ENCODE measurements at places on chromosomes 5 and 9.
A peak's percentile ranks its signal among the peaks of the same experiment; 100 is the strongest.

GRCh38 chr9:124696101-124696500 is 75.0 kb downstream of the NR6A1 start:
- DNase-seq = no peak

DNA sequence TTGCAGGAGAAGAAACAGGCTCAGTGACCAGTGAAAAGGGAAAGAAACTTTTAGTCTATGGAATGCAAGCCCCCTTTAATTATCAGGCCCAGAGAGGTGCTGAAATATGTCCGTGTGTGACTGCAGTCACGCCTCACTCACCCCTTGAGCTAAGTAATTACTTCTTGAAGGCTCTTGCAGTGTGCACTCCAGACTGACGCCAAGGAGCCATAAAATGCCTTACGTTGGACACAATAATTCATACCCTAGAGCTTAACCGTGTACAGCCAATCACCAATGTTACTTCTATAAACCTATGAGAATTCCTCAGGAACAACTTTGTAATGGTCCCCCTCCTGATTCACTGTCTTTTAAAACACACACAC is 242.2 kb downstream of the SYK start:
- DNase-seq = no peak

DNA sequence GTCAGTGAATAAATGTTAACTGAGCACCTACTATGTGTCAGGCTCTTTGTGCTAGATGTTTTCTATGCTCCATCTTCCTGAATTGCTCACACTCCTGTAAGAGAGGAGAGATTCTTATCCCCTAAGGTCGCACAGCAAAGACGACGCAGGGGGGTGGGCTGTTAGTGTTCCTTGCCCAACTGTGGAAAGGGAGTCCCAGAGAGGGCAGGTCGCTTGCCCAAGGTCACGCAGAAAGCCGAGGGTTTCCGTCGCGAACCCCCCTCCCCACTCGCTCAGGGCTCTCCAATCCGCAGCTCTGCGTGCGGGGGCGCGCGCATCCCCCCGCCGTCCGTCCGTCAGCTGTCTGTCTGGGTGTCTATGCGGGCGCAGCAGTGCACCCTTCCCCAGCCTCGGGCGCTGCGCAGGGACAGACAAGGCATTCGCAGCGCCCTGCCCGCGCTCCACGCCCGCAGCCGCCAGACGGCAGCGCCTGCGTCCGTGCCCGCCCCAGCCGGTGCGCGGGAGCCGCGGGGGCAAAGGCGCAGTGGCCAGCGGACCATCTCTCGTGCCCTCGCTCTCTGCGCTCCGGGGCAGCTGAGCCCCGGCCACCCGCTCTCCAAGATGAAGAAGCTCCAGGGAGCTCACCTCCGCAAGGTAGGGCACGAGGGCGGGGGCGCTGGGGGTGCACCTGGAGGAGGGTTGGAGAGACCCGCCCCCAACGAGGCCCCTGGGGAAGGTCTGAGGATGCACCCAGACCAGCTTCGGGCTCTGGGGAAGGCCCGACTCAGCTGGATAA is at the start of gene SLC6A7:
SLC6A7 (plus strand) TSS at position 335 of the 775 bp plus-strand sequence; CDS start at position 601, 266 bp downstream.
- no peak for DNase-seq

GRCh38 chr9:129597355-129598088 is 23.4 kb downstream of the C9orf50 start:
- no peak for DNase-seq

GRCh38 chr9:131628459-131629225 is 83.3 kb downstream of the PRRT1B start:
- no peak for DNase-seq

- DNase-seq = no peak
Measured at GRCh38 chr9:85431339-85432102, 310.2 kb downstream of the AGTPBP1 start.

DNA sequence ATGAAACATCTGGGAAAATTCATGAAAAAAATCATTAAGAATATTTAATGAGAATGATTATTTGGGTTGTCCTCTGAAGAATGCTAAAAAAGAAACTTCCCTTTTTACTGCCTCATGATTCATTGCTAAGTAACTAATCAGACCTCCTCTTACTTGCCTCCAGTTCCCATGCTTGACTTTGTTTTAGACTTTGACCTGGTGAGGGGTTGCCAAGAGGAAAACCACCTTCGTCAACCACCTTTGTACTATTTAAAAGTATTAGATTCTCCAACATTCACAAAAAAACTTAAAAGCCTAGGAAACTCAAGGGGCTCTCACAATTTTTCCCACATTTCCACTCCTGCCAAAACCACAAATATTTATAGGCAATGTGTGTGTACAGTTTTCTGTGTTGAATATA is 115.2 kb upstream of the ST8SIA4 start:
- DNase-seq = no peak

- DNase-seq = no peak
Measured at GRCh38 chr5:174834081-174834480, 109.7 kb downstream of the MSX2 start.

- DNase-seq = no peak
Measured at GRCh38 chr9:79134654-79135053, 437.1 kb upstream of the TLE4 start.

DNA sequence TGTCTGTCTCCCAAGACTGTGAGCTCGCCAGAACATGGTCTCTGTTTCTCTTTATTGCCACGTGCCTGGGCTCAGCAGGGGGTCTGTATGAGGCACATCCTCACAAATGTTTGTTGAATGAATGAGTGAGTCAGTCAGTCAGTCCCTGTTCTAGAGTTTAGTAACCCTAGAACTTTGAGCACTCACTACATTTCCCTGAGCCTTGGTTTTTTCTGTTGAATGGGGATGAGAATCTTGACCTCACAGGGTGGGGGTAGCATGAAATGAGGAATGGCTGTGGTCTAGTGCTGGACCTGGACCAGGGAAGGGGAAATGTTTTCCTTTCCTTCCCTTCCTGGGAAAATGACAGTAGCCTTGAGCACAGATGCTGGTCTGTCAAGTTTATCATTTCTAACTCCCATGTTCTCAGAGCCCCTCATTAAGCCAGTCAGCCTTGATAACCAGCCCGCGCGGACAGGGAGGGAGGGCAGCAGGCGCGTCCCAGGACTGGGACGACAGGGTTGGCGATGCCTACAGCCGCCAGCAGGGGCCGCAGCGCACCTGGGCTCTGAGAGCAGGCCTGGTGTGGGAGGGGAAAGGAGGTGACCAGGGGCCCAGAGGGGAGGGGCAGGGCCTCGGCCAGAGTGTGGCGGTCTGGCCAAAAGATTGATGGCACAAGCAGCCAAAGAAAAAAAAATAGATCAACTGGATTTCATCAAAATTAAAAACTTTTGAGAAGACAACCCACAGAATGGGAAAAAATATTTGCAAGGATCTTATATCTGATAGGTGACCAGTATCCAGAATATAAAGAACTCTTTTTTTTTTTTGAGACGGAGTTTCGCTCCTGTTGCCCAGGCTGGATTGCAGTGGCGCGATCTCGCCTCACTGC is 24.1 kb upstream of the WNK2 start:
- DNase-seq = peak; percentile 56

DNA sequence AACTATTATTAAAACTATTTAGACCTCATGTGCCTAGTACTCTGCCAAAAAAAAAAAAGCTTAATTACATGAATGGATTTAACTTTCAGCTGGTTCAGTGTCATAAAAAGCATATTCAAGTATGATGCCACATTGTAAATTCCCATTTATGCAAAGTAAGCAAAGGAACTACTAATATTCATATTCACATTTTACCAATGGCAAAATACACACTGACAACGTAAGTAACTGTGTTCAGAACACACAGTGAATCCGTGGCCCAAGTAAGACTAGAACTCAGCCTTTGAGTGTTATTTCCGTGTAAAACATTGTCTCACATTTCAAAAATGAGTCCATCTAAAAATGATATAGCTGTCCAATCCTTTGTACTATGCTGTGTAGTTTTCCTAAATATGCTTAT is 56.8 kb downstream of the PPP2R2B start:
- DNase-seq = no peak

- DNase-seq = no peak
Measured at GRCh38 chr9:99336531-99336930, 114.4 kb downstream of the SEC61B start.

DNA sequence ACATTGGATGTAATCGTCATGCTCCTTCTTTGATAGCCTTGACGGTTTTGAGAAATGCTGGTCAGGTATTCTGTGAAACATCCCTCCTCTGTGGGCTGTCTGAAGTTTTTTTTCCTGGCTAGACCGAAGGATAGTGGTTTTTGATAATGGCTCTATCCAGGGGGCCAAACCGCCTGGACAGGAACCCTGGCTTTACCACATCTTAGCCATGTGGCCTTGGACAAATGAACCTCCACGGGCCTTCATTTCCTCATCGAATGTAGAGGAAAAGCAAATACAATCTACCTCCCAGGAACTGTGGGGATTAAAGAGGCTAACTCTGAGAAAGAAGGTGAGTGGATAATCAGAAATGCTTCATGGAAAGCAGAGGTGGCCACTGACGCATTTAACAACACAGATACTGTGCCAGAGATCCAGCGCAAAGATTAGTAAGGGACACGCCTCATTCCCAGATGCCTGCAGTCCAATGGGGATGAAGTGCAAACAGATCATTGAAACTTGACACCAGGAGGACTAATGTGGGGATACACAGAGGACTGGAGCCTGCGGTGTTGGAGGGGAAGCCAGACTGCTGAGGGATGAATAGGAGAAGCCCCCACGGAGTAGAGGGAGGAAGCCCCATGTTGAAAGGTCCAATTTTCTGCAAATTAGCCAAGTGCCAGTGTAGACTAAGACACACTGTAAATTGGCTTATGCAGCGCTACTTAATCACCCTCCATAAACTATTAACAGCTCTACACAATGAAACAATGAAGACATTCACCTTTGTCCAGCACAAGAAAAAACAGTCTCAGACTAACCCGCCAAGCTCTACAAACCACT is 41.6 kb downstream of the MYO10 start:
- no peak for DNase-seq

GRCh38 chr5:76482984-76483383 is 79.9 kb downstream of the IQGAP2 start:
- no peak for DNase-seq

DNA sequence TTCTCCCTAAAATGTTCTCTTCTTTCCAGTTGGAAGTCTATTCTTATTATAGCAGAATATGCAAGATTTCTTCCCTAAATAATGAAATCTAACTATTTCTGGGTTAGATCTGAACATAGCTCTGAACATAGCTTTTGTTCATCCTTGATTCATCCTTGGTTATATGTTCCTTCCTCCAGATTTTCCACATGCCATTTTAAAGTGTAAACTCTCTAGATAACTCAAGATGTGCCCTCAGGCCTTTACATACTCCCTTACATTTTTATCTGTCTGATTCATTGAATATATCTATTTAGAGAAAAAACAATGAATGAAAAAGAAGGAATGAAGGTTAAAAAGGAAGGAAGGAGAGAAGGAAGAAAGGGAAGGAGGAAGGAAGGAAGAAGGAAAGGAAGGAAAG is 100.9 kb downstream of the FBXO38 start:
- no peak for DNase-seq

DNA sequence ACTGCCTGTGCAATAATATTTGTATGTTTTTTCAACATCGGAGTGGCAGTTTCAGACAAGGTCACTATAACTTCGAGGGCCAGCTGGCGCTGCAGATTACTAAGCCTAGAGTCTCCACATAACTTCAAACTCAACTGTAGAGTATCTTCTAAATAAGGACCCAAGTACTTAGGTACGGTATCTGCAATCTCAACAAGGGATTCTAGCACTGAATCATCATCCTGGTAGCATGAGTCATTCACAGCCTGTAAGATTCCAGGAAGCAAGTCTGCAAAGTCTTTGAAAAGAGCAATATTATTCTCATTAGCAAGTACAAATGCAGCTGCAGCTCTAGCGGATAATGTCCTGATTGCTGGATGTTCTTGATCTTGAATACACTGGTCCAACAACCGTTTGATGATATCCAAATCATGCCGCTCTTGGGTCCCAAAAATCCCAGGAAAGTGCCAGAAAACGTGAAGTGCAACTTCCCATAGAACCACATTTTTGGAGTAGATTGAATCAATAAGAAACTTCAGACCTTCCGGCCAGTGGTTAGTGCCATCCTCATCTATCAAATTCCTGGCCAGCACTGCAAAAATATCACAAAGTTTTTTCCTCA is 654 bp downstream of the RANBP6 start:
- peak; percentile 51 for DNase-seq

DNA sequence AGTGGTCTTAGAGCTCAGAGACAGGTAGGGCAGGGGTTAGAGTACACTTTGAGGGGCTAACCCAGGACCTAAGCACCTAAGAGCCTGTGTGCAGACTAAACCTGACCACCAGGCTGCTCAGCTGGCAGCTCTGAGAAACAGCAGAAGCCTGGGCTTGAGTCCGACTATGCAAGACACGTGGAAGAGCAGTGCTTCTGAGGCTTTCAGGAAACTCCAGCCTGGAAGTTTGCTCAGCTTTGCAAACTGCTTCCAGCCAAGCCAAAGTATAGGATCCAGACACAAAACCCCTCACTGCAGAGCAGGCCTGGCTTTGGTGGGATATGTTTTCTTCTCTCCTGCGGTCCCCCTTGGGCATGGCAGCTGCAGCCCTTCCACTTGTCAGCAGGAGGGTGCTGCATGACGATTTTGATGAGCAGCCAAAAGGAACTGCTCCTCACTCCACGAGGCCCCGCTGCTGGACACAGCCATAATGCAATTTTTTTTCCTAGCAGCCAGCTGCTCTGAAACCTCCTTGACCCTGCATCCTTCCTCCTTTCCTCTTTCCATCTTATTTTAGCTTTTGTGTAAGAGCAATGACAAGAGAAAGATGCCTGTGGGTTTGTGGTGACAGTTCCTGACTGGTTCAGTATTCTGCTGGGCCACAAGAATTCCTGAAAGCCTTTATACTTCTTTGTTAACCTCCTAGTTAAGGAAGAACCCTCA is 123.1 kb downstream of the LIFR start:
- DNase-seq = no peak

- no peak for DNase-seq
Measured at GRCh38 chr9:85332487-85332886, 409.3 kb downstream of the AGTPBP1 start.

GRCh38 chr9:83035143-83035542 is 27.8 kb downstream of the RASEF start:
- DNase-seq = no peak

GRCh38 chr9:15103290-15103689 is 193.1 kb upstream of the FREM1 start:
- DNase-seq = no peak

DNA sequence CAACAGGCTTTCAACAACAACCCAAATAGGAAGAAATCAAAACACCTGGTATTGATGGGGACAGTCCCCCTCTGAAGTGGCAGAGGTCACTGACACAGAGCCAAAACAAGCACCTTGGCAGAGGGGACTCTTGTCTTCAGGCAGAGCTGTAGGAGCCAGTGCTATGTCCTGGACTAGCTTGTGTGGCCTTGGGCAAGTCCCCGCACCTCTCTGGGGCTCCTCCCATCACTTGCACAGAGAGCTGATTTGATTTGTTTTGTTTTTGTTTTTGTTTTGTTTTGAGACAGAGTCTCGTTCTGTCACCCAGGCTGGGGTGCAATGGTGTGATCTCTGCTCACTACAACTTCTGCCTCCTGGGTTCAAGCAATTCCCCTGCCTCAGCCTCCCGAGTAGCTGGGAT is 100.8 kb downstream of the C9orf50 start:
- no peak for DNase-seq

- peak; percentile 95 for DNase-seq
Measured at GRCh38 chr9:3525836-3526164, at the start of gene RFX3. TSS of gene RFX3 (minus strand) at chr9:3526001. CDS start at chr9:3395588, 130,413 bp downstream.

GRCh38 chr9:89815903-89816573 is 211.2 kb downstream of the GADD45G start:
- DNase-seq = no peak

Data from CD4-positive, alpha-beta memory T cell (primary cell).